ENCODE measurements at places on chromosomes 2 and 18.
A peak's percentile ranks its signal among the peaks of the same experiment; 100 is the strongest.

- DNase-seq: no peak
Measured at GRCh38 chr2:211376410-211376809, 820.0 kb downstream of the CPS1 start.

DNA sequence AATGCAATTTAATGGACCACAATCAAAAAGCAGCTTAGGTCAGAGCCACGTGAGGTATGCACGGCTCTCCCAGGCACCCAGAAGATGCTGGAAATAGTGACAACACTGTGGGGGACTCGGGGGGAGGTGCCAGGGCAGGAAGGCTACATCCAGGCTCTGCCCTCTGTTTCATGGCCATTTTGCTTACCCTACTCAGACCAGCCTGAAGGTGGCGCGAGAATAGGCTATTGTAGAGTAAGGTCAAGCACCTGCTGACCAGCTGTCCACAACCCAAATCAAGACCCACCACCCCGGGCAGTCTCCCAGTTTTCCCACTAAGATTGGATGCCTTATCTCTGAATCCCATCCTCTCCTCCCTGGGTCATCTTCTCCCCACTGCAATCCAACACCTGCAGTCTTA is 115.7 kb downstream of the VIT start:
- no peak for DNase-seq

GRCh38 chr2:42367835-42368234 is 6.8 kb upstream of the COX7A2L start:
- no peak for DNase-seq

DNA sequence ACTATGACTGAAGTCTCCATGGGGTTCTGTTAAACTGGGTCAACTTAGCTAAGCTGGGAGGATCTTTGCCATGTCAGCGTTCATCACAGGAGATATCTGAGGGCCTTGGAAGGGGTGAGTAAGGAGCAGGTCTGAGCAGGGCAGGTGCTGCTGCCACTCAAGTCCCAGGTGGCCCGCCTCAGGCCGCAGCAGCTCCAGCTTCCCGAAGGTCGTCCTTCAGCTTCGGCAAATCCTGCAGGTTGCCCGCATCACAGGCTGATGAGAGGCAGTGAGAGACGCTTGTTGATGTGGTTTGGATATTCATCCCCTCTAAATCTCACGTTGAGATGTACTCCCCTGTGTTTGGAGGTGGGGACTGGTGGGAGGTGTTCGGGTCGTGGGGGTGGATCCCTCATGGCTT is 166.6 kb downstream of the VAPA start:
- DNase-seq: no peak

- no peak for DNase-seq
Measured at GRCh38 chr2:195364015-195364965, 292.7 kb upstream of the SLC39A10 start.

DNA sequence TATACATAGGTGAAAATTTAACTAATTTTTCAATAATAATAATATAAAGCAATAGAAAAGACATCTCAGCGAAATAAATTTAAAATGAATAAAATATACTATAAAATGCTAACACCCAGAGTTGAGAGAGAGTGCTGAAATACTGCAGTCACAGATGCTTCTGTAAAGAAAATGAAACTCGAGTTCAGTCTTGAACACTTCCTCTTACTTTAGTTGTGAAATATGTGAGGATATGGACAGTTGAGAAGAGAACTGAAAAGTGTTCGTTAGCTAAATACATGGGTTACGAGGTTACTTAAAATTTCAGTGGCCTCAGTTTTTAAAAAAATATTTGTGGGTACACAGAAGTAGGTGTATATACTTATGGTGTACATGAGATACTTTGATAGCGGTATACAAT is 106.8 kb downstream of the DNAH7 start:
- DNase-seq: no peak

DNA sequence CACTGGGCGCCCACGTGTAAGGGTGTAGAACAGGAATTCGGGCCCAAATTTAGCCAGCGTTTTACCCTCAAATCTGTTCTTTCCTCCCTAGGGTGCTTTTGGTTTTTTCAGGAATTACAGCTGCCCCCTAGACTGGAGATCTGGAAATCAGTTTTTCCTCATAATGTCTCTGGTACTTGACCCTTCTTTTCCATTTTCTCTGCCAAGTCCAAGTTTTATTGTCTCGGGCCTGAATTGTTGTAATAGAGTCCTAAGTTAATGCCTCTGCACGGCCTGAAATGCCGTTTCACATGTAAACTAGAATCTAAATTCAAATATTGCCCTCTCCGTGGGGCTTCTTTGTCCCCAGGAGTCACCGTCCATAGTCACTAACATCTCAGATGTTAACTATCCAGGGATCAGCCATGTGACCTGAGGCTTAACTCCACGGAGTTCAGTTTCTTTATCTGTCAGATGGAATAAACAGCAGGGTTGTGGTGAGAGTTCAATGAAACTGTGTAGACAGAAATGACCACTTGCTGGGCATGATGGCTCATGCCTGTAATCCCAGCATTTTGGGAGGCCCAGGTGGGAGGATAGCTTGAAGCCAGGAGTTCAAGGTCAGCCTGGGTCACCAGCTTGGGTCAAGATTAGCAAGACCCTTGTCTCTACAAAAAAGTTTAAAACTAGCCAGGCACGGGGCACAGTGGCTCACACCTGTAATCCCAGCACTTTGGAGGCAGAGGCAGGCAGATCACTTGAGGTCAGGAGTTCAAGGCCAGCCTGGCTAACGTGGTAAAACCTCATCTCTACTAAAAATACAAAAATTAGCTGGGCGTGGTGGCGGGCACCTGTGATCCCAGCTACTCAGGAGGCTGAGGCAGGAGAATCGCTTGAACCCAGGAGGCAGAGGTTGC is 12.7 kb upstream of the CABLES1 start:
- no peak for DNase-seq

DNA sequence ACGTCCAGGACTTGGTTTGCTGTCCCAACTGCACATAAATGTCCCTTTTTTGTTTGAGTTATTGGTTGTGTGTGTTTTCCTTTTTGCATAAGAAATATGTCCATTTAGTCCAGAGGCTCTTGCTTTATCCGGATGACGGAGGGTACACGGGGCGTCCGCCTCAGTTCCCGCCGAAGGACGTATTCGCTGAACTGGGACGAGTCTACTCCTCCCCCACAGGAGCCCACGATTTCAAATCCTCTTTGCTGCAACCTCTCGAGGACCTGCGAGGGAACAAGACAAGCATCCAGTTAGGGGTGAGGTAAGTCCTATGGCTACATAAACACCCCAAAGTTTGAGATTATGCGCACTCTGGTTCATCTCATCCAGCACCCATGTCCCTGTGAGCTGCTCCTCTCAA is 92.7 kb downstream of the KCTD1 start:
- no peak for DNase-seq

GRCh38 chr2:218125626-218126080 is at the start of gene CXCR2:
Gene CXCR2 (plus strand): TSS chr2:218126028. CDS start chr2:218134802, 8,774 bp downstream.
- no peak for DNase-seq

DNA sequence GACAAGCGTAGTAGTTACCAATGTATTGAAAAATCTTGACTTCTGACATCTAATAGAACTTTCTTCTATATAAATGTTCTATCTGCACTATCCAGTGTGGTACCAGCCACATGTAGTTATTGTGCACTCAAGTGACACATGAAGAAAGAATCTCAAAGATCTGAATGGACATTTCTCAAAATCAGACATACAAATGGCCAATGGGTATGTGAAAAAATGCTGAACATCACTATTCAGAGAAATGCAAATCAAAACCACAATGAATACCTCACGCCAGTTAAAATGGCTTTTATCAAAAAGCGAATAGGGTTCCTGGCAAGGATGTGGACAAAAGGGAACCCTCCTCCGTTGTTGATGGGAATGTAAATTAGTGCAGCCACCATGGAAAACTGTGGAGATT is 37.5 kb upstream of the SMCHD1 start:
- no peak for DNase-seq

DNA sequence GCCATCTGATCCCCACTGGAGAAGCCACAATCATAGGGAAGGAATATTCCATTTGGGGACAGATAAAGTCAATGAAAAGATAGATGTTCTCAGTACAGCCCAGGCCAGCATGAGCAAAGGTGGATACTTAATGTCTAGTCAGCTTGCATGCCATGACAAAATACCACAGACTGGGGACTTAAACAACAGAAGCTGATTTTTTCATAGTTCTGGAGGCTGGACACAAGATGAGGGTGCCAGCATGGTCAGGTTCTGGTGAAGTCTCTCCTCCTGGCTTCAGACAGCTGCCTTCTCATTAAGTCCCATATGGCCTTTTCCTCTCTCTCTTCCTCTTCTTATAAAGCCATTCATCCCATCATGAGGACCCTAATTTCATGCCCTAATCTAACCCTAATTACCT is 116.1 kb upstream of the CYP1B1 start:
- no peak for DNase-seq

- DNase-seq: no peak
Measured at GRCh38 chr2:84493514-84493913, 22.8 kb upstream of the DNAH6 start.

GRCh38 chr2:164910101-164910899 is 45.0 kb downstream of the SLC38A11 start:
- no peak for DNase-seq

GRCh38 chr2:74856004-74856578 is 22.2 kb downstream of the HK2 start:
- no peak for DNase-seq

DNA sequence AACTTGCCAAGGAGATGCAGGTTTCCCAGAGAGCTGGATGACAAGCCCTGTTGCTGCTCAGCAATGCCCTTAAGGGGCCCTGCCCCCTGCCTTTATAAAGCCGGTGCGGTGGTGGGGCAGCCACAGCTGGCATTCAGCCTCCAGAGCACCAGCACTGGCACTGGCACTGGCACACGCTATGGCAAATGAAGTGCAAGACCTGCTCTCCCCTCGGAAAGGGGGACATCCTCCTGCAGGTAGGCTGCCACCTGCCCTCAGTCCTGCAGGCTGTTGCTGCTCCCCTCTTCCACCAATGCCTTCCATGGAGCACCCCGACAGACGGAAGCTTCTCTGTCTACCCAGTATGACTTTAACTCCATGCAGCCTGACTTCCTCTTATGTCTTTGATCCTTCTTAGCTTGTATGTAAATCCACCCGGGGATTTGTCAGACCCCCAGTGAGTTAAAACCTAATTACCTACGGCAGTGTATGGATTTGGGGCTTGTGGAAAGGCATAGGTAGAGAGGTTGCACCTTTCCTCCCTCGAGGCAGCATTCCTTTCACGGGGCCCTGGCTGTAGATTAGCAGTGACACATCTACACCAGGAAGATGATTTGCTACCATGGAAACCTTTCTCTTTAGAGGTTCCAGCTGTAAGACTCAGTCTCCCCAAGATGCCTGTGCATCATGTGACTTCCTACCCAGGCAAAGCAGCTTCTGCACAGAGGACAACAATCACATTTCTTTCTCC is at the start of gene DAPL1:
Gene DAPL1 (plus strand): TSS at position 123 of the 730 bp plus-strand sequence. CDS start 56 bp downstream, at position 179.
- DNase-seq: no peak

DNA sequence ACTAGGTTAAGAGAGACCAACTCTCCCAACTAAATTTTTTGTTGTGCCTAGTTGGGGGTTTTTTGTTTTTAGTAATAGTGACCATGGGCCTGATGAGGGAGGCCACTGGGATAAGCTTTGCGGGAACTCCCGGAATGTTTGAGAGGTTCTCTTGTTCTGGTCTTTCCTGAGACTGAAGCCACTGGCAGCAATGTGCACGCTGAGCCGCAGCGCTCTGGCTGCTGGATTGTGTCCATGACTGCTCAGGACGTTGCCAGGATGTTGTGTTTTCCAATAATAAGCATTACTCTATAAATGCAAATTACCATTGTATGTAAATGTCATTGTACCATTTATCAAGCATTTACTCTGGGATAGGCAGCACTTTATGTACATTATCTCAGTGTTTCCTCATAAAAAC is 126.1 kb downstream of the GALNT1 start:
- no peak for DNase-seq

- no peak for DNase-seq
Measured at GRCh38 chr2:70735071-70735470, 32.9 kb downstream of the ADD2 start.

GRCh38 chr18:27412556-27412955 is 227.4 kb upstream of the CHST9 start:
- DNase-seq: no peak

- no peak for DNase-seq
Measured at GRCh38 chr18:58135183-58135641, 91.2 kb downstream of the NEDD4L start.

- DNase-seq: no peak
Measured at GRCh38 chr2:152175012-152175367, 573 bp downstream of the STAM2 start.

- no peak for DNase-seq
Measured at GRCh38 chr2:168961450-168962229, 60.5 kb downstream of the G6PC2 start.

DNA sequence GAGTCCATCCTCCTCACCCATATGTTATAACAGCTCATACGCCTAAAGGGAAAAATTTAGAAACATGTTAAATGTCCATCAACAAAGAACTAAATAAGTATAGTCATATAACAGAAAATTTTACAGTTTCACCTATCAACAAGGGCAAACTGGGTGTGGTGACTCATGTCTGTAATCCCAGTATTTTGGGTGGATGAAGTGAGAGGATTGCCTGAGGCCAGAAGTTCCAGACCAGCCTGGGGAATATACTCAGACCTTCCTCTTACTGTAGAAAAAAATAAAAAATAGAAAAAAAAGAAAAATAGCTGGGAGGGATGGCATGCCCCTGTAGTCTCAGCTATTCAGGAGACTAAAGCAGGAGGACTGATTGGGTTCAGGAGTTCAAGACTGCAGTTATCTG is 48.3 kb upstream of the GULP1 start:
- DNase-seq: no peak

GRCh38 chr2:239460780-239461179 is 60.0 kb upstream of the HDAC4 start:
- peak; percentile 2 for DNase-seq

DNA sequence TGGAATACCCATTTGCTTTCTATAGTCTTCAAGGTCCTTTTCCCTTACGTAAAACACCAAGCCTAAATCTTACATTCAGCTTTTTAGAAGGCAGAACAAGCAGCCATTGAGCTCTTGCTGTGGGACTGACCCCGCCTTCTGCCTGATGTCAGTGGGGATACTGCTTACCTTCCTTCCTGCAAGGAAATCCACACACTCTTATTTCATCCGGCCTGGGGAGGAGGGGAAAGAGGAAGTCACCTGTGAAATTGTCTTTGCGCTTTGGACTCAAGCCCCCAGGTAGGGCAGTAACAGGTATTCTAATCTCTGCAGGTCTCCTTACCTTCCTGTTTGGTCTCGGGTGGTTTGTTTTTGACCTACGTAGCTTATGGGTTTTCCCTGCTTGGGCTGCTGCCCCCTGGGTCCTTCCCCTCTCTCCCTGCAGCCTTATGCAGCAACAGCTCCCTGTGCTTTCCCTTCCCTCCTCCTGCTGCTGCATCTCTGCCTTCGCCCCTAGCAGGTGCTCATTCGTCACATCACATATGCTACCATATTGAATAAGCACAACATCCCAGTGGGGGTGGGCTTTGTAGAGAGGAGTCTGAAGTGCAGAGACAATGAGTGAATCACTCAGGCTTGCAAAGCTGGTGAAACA is 402.5 kb upstream of the TRIB2 start:
- DNase-seq: no peak

DNA sequence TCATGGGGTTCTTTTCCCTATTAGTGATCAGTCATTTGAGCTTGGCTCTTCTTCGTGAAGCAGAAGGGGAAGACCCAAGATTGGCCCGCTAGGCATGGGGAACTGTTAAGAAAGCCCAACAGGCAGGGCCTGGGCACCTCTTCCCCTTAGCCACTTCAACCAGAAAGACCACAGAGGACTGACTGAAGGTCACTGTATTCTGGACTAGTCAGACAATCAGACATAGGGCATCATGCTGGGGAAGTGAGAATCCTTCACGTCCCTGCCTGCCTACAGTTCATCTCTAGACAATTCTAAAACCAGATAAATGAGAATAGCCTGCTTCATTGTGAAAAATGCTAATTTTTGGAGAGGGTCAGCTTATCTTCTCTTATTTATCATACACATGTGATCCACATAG is 28.1 kb downstream of the FAP start:
- DNase-seq: no peak

Measured in CD8-positive, alpha-beta T cell (primary cell).